Activated CD4-positive, alpha-beta T cell treated with anti-CD3 and anti-CD28 coated beads, Interleukin-2, amount 10 ng/mL, durations not matched to agents 24 days and 14 days (primary cell): ENCODE measurements at places on chromosomes 7 and 10. TPM values are rescaled to one million over a fixed set of nuclear protein-coding genes. Genes with fewer than 3 reads are reported as not detected.

The LIPM gene
- total RNA-seq, result not detected in 2 replicates

The GPR26 gene
- not detected in 2 replicates for total RNA-seq

GRCh38 chr7:44727937-44728262 is 20.7 kb upstream of the ZMIZ2 start:
- peaks cover 7% of the 10 kb centered on the region for H3K4me1 ChIP-seq
- no peak overlapping the region for H3K4me3 ChIP-seq
- no peaks in the 10 kb centered on the region for H3K27me3 ChIP-seq
- no peaks in the 10 kb centered on the region for H3K36me3 ChIP-seq
- DNase-seq, result no peak

- H3K4me1 ChIP-seq, result peaks cover 23% of the 10 kb centered on the region
- no peak overlapping the region for H3K4me3 ChIP-seq
- DNase-seq, result no peak
- H3K36me3 ChIP-seq, result peaks cover 6% of the 10 kb centered on the region
- H3K27me3 ChIP-seq, result no peaks in the 10 kb centered on the region
Measured at GRCh38 chr10:74174521-74174920, 23.5 kb downstream of the ADK start.

DNA sequence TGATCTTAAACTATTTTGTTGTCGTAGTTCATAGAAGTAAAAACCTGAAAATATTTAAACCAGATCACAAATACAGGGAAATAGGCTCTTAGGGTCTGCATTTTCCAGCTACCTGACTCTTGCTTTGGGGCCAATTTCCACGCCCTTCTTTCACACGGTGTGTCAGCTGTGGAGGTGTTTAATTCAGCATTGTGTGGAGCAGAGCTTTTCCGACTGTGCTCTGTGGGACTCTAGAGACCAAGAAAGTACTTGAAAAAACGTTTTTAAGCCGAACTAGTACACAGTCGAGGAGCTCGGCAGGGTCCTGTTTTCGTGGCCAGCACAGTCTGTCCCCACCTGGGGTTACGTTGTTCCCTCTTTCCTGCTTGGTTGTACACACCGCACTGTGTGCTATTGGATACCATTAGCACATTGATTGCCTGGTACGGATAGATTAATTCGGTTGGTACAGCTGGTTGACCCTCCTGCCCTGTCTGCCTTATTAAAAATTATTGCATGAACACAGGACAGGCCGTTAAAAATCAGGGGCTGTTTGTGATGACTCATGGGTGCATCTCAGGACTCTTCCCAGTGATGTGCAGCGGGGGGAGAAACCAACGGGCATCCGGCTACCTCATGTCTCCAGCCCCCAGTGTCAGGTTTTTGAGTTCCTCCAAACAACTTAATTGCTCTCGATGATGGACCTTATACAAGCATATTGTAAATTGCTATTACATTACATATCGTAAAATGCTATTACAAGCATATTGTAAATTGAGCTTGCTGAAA is 80.7 kb upstream of the BTBD16 start:
- H3K4me3 ChIP-seq, result no peak overlapping the region
- H3K27me3 ChIP-seq, result no peaks in the 10 kb centered on the region
- H3K4me1 ChIP-seq, result no peaks in the 10 kb centered on the region
- no peak overlapping the region for H3K27ac ChIP-seq
- no peaks in the 10 kb centered on the region for H3K36me3 ChIP-seq

DNA sequence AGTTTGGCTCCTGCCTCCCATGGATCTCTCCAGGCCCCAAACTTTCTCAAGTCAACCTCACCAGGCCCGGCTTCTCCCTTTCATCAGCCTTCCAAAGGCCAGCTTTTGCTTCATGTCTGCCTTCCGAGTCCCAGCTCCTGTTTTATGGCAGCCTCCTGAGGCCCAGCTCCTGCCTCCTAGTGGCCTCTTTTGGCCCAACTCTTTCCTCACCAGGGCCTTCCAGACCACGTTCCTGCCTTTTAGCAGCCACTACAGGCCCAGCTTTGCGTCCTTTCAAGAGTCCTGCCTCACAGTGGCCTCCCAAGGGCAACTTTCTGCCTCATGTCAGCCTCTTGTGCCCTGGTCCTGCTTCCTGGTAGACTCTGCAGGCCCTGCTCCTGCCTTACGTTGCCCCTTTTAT is 15.3 kb upstream of the TMEM248 start:
- H3K27ac ChIP-seq, result peak overlapping the region; percentile 64
- no peak for DNase-seq

DNA sequence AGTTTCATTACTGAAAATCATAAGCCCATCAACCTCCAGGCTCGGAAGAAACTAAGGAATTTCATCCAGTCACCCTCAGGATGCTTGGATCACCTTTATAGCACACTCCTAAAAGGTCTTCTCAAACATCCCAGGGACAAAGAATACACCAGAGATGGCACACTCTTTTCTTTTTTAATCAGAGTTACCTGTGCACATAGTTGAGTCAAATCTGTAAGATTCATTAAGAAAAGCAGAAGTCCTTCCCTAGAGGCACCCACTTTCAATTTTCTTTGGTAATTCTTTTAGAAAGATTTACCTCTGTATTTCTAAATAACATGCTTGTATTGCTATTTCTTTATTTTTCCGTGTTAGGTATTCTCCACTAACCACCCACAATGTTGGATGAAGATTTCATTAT is 50.6 kb upstream of the IL6 start:
- H3K27me3 ChIP-seq, result no peaks in the 10 kb centered on the region
- H3K36me3 ChIP-seq, result peaks cover 4% of the 10 kb centered on the region
- no peak for DNase-seq
- H3K4me1 ChIP-seq, result peaks cover 76% of the 10 kb centered on the region
- H3K4me3 ChIP-seq, result peak overlapping the region; percentile 10

The LEP gene
- total RNA-seq, result not detected in 2 replicates

The LRRC17 gene
- not detected in 2 replicates for total RNA-seq

The UCN3 gene
- total RNA-seq, result not detected in 2 replicates

DNA sequence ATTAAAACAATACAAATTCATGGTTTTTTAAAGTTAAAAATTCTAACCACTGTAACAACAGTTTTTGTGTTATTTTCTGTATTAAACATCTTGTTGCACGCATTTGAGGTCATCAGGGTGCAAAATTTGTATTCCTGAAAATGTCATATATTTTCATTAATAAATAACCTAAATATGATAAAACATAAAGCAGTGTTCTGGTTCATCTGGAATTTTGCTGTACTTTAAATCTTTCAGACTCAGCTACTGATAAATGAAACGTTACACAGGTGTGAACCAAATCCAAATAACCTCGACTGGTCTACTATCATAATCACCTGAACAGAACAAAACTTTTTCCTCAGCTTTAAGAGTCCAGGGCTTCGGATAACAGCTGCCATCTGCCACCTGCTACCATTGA is 6.9 kb downstream of the IFIT2 start:
- no peak overlapping the region for H3K27ac ChIP-seq
- no peak overlapping the region for H3K4me3 ChIP-seq
- no peak for DNase-seq
- H3K4me1 ChIP-seq, result peaks cover 7% of the 10 kb centered on the region
- H3K27me3 ChIP-seq, result peaks cover 15% of the 10 kb centered on the region
- peaks cover 27% of the 10 kb centered on the region for H3K36me3 ChIP-seq

The PDGFA gene
- total RNA-seq, result 12.2 and 12.9 TPM in 2 replicates

DNA sequence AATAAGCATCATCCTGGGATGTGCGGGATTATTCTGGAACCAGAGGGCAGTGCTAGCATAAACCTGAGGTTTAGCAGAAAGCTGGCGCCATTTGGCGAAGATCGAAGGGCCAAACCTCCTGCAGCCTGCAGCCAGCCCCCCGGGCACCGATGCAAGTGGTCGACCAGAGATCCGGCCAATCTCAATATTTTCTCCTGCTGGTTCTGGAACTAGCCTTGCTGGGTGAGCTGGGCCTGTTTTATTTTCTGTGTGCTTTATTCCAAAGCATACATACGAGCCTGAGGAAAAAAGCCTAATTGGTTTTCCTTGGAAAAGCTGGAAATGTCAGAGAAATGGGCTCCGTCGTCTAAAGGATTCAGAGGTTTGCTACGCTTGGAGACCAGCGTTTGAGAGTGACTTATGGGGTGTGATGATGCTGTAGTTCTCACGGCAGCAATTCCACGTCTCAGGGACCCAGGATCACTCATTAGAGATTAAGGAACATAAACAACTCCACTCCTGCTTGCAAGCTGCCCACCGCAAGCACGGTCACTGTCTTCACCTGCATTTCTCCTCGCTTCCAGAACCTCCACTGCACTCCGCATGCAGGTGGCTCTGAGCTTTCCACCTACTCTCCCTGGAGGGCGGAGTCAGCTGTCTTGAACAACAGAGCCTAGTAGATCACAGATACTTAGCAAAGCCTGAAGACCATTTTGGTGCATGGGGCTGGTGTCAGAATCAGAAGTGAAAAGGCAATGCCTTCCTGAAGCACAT is 60.2 kb downstream of the PRKAG2 start:
- no peaks in the 10 kb centered on the region for H3K36me3 ChIP-seq
- no peak overlapping the region for H3K27ac ChIP-seq

- H3K4me1 ChIP-seq, result peaks cover 2% of the 10 kb centered on the region
- no peaks in the 10 kb centered on the region for H3K36me3 ChIP-seq
- no peak for DNase-seq
- H3K27ac ChIP-seq, result no peak overlapping the region
- H3K27me3 ChIP-seq, result peaks cover 16% of the 10 kb centered on the region
Measured at GRCh38 chr10:90913774-90914420, 7.0 kb downstream of the ANKRD1 start.

- peaks cover 5% of the 10 kb centered on the region for H3K27me3 ChIP-seq
- no peak overlapping the region for H3K27ac ChIP-seq
- H3K4me3 ChIP-seq, result no peak overlapping the region
- H3K36me3 ChIP-seq, result no peaks in the 10 kb centered on the region
- DNase-seq, result no peak
Measured at GRCh38 chr10:129210876-129211275, 256.2 kb upstream of the MGMT start.

DNA sequence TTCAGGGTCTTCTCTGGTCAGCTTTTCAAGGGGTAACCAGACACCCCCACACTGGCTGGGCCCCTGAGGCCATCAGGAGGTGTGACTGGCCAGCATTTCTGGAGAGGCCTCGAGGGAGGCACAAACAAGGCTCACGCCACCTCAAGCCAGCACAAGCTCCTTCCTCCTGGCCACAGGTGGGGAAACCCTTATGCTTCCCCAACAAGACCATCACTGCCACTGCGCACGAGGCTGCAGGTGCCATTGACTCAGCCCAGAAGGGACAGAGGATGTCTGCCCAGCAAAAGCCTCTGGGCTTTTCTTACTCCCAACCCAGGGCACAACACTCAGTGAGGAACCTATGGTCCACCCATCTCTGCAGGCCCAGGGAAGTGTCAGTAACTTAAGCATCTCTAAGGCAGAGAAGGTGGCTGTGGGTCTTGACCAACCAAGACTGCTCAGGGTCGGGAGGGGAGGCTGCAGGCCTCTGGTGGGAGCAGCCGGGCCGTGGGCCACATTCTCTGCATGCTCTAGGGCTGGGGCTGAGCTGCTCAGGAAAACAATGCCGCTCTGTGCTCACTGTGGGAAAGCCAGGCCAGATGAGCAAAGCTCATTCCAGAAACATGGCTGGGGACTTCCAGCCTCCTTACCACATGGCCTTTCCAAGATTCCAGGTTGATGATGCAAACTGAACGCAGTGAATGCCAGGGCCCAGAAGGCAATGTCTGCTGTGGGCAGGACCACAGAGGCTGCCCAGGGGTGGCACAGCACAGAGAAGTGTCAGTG is 24.2 kb upstream of the RASSF4 start:
- H3K36me3 ChIP-seq, result no peaks in the 10 kb centered on the region
- no peak for DNase-seq
- H3K27ac ChIP-seq, result peak overlapping the region; percentile 32
- H3K4me3 ChIP-seq, result no peak overlapping the region
- H3K27me3 ChIP-seq, result peaks cover 2% of the 10 kb centered on the region
- H3K4me1 ChIP-seq, result peaks cover 7% of the 10 kb centered on the region

DNA sequence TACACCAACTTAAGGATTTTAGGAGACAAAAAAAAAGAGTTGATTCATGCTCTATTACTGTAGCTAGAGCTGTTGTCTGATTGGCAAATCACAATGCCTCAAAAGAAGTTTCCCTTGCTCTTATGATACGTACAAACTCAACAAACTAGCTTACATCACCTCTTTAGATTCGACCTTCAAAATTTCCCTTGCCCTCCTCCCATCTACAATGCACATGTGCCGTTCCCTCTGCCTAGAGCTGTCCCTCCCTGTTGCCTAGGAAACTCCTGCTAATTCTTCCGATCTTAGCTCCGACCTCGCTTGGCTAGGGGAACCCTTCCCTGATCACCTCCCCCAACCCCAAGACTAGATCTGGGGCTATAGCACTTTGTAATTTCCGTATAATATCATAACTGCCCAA is 55.4 kb downstream of the MAP3K8 start:
- no peak overlapping the region for H3K27ac ChIP-seq
- peaks cover 38% of the 10 kb centered on the region for H3K4me1 ChIP-seq
- H3K4me3 ChIP-seq, result no peak overlapping the region
- H3K36me3 ChIP-seq, result no peaks in the 10 kb centered on the region
- no peak for DNase-seq

DNA sequence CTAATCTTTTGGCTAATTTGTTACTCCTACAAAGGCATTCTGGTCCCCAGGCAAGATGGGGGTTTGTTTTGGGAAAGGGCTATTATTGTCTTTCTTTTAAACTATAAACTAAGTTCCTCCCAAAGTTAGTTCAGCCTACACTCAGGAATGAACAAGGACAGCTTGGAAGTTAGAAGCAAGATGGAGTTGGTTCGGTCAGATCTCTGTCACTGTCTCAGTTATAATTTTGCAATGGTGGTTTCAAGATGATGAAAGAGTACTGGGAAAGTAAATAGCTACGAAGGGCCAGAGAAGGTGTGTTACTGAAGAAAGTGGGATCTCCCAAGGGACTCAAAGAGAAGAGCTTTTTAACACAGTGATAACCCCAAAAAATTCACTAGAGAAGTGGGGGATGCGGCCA is 10.3 kb upstream of the MYO1G start:
- DNase-seq, result no peak
- peaks cover 35% of the 10 kb centered on the region for H3K4me1 ChIP-seq
- peaks cover 25% of the 10 kb centered on the region for H3K36me3 ChIP-seq
- H3K27me3 ChIP-seq, result no peaks in the 10 kb centered on the region
- no peak overlapping the region for H3K27ac ChIP-seq
- no peak overlapping the region for H3K4me3 ChIP-seq

The KLF14 gene
- total RNA-seq, result not detected in 2 replicates
